Right renal cortex interstitium (tissue), 3 donors: ENCODE measurements at places on chromosomes 1 and 21. TPM values are rescaled to one million over a fixed set of nuclear protein-coding genes. Genes with fewer than 3 reads are reported as not detected.

Gene SYPL2
- 9.3 TPM for polyA plus RNA-seq

Gene GJC2
- 0.46 TPM for polyA plus RNA-seq

DNA sequence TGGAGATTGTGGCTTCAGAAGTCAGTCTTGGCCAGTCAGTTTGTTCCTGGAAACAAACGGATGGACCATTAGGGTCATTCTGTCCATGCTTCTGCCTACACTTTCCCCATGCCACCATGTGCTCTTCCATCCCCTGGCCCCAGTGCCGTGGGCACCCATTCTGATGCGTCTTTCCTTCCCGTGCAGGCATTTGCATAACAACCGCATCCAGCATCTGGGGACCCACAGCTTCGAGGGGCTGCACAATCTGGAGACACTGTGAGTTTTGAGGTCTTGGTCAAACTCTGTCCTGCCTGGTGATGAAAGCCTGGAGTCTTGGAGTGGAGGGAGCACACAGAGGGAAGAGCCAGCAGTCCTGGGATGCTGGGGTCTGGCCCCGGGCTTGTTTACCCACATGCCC lies 61.1 kb downstream of the UBE2T start:
- DNase-seq, result no peak

- no peak for DNase-seq
These were observed 143.2 kb downstream of the KCTD3 start for GRCh38 chr1:215710036-215710898.
